Bladder microvascular endothelial cell (primary cell): ENCODE measurements at places on chromosomes 3 and 15. TPM values are rescaled to one million over a fixed set of nuclear protein-coding genes. Genes with fewer than 3 reads are reported as not detected.

SYNM gene
- 7.1 and 37.0 TPM in 2 replicates for total RNA-seq

FEZF2 gene
- total RNA-seq: not detected in 2 replicates

ASTE1 gene
- total RNA-seq: 3.9 and 6.0 TPM in 2 replicates

XCR1 gene
- total RNA-seq: not detected in 2 replicates

CHRNA3 gene
- not detected in 2 replicates for total RNA-seq

CADM2 gene
- total RNA-seq: not detected in 2 replicates

MOBP gene
- total RNA-seq: under 0.01 TPM in 2 replicates

ZNF660 gene
- total RNA-seq: 0.49 and 2.0 TPM in 2 replicates

OSTN gene
- total RNA-seq: 0.49 TPM in 1 of 2 replicates, not detected in the other

ITIH1 gene
- total RNA-seq: 0.16 TPM in 1 of 2 replicates, not detected in the other

APH1B gene
- total RNA-seq: 13.4 and 16.0 TPM in 2 replicates

ATP8B4 gene
- total RNA-seq: 2.8 TPM in 1 of 2 replicates, not detected in the other

IGF1R gene
- total RNA-seq: 12.6 and 90.9 TPM in 2 replicates

IL5RA gene
- total RNA-seq: not detected in 2 replicates

ZPLD1 gene
- total RNA-seq: not detected in 2 replicates

MESP2 gene
- not detected in 2 replicates for total RNA-seq

PLSCR5 gene
- not detected in 2 replicates for total RNA-seq

CHRNA7 gene
- 0.81 and 1.1 TPM in 2 replicates for total RNA-seq

VEPH1 gene
- 19.4 and 24.0 TPM in 2 replicates for total RNA-seq

CPLX3 gene
- not detected in 2 replicates for total RNA-seq

KNG1 gene
- not detected in 2 replicates for total RNA-seq

OR4M2 gene
- total RNA-seq: not detected in 2 replicates

HOMER2 gene
- total RNA-seq: 0.38 and 0.49 TPM in 2 replicates

CCDC9B gene
- 10.8 and 36.9 TPM in 2 replicates for total RNA-seq
